ENCODE measurements at places on chromosomes 3 and 15.

DNA sequence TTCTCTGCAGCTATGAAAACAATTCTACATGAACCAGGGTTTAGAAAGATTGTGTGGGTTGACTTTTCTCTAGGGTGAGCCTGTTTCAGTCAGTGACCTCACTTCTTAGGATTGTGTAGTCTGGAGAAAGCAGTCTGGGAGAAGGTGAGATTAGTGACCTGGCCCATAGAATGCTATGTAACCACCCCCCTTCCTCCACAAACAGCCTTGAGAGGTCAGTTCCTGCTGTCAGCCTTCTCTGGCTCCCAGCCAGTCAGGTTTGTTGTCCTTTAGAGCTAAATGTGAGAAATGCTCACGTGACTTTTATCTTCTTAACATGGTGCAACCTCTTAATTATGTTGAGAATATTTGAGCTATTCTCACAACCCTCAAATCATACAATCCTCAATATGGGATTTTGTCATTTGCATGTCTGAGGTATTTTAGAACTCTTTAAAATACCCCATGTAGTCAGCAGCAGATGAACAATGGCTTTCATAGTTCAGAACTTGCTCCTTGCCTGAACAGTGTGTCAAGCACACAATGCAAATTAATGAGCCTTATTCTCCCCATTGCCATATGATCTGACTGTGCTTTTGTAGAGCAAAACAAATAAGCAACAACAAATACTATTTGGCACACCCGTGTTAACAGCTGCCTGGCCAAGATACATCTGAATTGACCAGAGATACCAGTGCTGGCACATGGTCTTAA lies 311.6 kb downstream of the CNTN6 start:
- DNase-seq: no peak

DNA sequence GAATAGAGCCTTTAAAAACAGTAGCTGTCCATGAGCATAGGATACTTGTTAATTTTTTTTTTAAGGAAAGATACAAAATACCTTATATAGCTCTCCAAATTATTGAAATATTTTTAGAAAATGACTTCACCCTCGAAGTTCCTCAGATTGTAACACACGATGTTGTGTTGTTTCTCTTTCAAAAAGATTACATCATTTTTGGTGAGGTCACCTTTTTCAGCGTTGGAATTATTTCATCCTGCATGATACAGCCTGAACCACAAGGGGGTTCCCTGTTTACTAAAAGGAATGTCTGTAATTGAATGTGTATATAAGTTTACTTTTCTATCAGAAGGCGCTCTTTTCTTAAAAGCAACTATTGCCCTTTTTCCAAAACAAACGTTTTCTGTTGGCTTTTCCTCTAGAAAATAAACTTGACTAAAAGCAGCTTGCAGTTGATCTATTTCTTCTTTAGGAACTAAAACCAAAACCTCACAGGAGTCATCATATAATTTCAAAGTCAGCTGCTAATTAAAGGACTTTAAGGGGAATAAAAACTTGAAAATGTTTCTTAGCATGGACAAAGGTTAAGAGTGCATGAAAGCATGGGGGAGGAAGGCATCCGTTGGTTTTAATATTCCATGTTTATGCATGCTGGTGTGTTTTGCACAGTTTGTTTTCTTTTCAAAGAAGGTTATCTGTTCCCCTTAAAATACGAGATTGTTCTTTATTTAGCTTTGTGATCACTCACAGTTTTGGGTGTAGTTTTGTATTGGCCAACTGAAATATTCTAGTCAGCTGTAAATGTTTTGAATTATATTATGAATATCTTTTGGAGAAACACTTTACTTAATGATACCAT lies 29.4 kb downstream of the LYSMD4 start:
- peak; percentile 89 for DNase-seq

DNA sequence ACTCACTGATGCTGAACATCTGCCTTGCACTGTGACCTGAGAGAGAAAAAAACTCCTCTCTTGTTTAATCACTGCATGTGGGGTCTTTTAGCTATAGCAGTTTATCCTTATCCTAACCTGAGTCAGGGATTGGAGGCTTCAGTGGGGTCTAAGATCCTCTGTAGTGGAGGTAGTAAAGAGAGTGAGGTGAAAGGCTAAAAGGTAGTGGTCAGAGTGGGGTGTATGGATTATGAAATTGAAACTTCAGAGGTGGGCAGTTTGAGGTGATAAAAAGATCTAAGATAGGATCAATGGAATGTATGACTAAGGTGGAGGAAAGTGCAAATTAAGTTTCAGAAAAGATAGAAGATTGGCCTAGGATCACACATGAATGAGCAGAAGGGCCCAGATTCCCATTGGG lies 36.5 kb downstream of the DET1 start:
- no peak for DNase-seq

- peak; percentile 14 for DNase-seq
These were observed 401 bp downstream of the RAMAC start for GRCh38 chr15:82986442-82986780.

DNA sequence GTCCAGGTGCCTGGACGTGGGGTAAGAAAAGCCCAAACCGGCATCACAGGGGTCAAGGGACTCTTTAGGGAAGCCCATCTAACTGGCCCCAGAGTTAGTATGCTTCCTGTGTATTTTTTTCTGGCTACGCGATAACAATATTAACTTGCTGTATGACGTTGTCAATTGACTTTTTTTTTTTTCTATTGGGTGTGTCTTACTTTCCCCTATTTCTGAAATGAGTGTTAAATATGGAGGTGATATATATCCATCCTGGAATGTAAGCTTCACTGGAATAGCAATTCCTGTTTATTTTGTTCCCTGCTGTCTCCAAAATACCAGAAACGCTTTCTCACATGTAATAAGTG lies 598 bp upstream of the GMNC start:
- peak; percentile 7 for DNase-seq

DNA sequence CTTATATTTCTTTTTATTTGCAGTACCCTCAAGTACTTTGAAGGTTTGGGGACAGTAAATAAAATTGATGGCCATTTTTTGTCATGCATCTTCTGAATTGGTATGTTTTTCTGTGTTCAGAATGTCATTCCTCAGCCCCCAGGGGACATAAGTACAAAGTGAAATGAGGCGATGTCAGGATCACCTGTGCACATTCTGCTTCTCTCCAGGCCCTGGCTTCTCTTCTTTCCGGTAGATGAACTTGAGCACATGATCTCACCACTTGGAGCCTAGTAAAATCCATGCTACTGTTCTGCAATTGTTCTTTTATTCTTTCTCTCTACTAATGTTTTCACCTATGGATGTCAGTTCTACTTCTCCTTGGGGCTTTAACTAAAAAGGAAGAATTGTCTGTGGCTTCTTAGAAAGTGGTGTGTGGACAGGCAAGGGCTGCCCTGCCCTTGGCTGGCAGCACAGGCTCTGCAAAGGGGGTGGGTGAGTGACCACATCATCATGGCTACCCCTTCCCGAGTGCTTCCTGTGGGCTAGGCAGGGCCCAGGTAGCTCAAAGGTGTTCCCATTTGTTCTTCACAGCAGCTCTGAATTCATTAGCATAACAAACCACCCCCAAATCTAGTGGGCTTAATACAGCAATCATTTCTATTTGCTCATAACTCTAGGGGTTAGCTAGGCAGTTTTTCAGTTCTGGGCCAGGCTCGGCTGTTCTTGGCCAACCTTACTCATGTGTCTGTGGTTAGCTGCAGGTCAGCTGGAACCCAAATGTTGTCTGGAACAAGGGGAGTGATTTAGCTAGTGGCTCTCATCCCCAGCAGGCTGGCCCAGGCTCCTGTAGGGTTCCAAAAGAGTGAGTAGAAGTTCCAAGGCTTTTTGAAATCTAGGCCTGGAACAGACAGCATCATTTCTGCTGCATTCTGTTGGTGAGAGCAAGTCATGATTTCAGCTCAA lies 154.0 kb upstream of the CTDSPL start:
- DNase-seq: no peak

DNA sequence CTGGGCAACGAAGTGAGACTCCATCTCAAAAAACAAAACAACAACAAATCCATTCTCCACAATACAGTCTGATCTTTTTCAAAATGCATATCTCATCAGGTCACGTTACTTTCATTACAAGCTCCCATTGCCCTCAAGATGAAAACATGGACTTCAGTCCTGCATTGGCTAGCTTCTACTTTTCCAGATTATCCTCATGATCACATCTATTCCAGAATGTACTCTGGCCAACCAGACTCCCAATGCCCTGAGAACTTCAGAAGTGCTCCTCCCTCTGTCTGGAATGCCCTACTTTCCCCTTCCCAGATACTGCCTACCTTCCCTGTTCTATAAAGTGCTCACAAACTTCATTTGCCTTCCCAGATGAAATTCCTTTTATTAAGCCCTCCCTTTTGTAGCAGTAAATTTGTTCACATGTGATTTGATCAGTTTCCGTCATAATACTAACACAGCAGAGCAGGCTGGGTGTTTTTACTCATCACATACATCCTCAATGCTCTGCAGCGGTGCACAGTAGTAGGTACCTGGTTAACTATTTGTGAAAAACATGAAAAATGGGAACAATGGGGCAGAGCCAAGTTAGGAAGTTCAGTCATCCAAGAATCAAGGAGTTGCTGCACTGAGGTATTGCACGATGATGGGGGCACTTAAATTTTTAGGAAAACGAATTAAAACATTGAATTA lies 5.3 kb downstream of the RPL22L1 start:
- DNase-seq: peak; percentile 43

- DNase-seq: no peak
These were observed 362.0 kb upstream of the TMCO5A start for GRCh38 chr15:37572401-37572800.

DNA sequence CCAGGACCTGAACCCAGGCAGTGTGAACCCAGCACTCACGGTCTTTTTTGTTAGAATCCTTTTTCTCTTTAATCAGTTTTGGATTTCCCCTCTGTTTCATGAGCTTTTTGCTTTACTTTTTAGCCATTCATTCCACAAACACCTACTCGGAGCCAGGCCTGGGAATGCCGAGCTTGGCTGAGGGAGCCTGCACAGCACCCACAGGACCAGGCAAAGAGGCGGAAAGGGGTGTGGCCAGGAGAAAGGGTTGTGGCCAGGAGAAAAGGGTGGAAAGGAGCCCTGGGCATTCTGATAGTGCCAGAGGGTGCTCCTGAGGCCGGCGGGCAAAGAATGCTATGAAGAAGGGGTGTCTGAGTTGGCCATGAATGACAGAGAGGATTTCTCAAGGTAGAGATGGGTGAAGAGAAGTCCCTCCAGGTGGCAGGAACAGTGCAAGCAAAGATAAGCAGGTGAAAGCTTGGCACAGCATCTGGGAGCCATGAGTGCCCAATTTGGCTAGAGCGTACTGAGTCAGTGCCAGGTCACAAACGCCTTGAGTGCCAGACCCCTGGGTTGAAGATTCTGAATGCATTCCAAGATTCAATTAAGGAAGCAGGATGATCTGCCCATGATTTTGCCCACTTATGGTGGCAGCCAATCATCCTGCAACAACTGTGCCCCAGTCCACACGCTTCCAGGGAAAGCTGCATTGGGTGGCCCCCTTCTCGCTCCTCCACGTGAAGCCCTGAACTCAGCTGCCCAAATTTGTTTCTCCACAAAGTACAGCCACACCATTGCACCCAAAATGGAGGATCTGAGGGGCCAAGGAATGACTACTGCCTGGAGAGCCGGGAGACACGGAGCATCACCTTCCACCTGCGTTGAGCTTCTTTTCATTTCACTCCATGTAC lies 157.2 kb downstream of the XXYLT1 start:
- no peak for DNase-seq

DNA sequence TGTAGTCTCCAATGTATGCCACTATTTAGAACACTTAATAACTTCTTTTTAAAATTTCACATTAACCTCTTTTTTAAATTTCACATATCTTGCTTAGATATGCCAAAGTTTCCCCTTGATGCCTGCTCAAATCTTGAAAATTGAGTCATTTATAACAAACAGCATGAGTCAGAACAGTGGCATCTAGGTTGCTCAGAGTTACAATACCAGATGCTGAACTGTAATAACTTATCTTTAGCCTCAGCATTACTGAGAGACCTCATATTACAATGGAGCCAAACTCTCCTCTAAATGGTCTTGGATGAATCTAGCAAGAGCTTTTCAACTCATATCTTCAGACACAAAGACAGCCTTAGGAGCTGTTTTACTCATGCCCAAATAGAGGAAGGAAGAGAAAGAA lies 439.3 kb upstream of the ARPP21 start:
- no peak for DNase-seq

DNA sequence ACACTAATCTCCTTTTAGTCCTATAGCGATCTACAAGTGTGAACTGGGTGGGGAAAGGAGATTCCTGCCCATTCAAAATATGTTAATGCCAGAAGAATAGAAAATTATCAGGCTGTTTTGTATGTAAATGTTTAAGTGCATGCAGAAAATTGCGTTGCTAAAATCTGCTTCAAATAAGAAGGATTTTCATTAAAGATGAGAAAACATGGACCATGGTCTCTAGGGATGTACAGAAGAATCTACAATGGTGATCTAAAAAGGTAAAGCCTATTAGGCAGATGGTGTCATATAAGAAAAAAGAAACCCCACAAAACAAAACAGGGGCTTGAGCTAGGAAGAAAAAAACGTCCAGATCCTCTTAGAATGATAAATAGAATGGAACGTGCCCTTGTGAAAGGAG lies 287.5 kb upstream of the ROBO1 start:
- no peak for DNase-seq

GRCh38 chr15:36050899-36051298 lies 504.9 kb upstream of the DPH6 start:
- no peak for DNase-seq

GRCh38 chr15:74245342-74245931 lies 9.3 kb downstream of the CCDC33 start:
- peak; percentile 37 for DNase-seq

DNA sequence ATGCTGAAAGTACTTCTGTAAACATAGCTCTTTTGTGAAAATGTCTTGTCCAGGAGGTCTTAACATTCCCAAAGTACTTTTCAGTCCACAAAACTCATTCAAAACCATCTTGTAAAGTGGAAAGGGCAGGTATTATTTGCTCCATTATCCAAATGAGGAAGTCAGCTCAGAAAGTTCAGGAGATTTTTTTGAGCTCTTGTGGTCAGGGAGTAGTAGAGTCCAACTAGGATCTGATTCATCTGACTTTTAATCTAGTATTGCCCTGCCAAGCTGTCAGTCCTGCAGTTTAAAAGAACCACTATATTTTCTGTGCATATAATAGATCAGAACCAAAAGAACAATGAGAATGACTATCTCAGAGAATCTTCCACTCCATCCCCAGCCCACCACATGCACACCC lies 83.5 kb downstream of the FOXB1 start:
- no peak for DNase-seq

DNA sequence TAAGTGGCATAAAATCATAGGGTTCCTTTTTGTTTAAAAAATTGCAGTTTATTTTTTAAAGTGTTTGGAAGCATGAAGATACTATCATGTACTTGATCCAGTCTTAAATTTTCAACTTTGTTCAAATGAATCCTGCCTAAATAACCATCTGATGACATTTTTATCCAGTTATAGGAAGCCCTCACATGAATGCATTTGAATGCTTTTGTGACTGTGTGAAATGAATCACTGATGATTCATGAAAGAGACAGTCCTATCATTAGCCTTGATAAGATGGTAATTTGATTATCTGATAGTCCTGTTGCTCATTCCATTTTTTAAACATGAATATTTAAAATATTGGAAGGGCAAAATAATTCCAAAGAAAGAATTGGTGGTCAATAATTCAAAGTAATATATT lies 401.9 kb upstream of the ROBO2 start:
- DNase-seq: no peak

- DNase-seq: no peak
These were observed 50.3 kb downstream of the MTHFS start for GRCh38 chr15:79846539-79846938.

Data from SW480 (cell line).